ENCODE measurements at places on chromosomes 7 and 10. TPM values are rescaled to one million over a fixed set of nuclear protein-coding genes. Genes with fewer than 3 reads are reported as not detected.

DNA sequence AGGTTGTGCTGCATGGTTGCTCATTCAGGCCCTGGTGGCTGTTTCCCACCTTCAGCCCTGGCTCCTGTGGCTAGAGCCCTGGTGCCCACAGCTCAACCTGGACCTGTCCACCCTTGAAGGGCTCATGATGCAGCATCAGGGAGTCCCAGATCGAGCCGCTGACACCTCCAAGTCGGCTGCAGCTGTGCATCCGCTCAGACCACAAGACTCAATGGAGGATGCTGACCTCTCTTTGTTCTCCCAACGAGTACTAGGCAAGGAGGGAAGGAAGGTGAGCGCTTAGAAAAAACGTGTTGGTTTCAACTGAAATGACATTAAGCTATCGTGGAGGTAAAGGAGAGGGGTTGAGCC is 9.5 kb upstream of the C10orf95 start:
- no peak for DNase-seq

DNA sequence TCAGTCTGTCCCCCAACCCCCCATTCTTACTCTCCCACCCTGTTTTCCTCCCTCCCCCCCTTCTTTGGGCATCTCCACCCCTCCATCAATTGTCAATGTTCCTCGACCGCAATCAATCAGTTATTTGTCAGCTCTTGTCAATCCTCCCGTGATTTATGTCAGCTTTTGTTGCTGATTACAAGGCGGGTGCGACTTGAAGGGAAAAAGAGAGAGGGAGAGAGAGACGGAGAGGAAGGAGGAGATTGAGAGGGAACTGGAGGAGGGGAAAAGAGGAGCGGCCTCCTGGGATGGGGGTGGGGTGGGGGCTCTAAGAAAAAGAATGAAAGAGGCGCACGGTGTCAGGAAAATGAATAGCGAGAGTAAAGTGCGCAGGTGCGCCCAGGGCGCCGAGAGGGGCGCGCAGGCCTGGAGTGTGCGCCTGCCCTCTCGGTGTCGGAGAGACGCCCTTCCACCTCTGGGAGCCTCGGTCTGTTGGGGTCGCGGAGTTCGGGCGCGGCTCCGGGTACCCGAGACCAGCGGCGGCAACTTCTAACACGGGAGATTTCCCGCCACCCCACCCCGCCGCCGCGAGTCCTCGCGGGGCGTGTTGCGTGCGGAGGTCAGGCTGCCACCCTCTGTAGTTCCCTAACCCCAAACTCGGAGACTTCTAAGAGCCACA is 1.1 kb upstream of the ZNF503 start:
- DNase-seq, result peak; percentile 57

GRCh38 chr10:123766012-123766411 is 99.9 kb downstream of the GPR26 start:
- DNase-seq, result no peak

GRCh38 chr7:78780560-78780959 is 672.9 kb downstream of the MAGI2 start:
- DNase-seq, result no peak

GRCh38 chr10:35510891-35511290 is 94.2 kb upstream of the GJD4 start:
- DNase-seq, result no peak

- no peak for DNase-seq
These were observed 29.7 kb downstream of the AP3M1 start for GRCh38 chr10:74120911-74121310.

- DNase-seq, result no peak
These were observed at the start of gene CDK14 for GRCh38 chr7:90595801-90596670. CDK14 (plus strand) TSS chr7:90596321; CDS start chr7:90596628, 307 bp downstream.

- no peak for DNase-seq
These were observed 57.0 kb downstream of the DNAJC12 start for GRCh38 chr10:67780759-67781538.

- no peak for DNase-seq
These were observed 368.4 kb upstream of the SHH start for GRCh38 chr7:156180451-156181229.

- no peak for DNase-seq
These were observed 46.0 kb upstream of the PODXL start for GRCh38 chr7:131602304-131602993.

DNA sequence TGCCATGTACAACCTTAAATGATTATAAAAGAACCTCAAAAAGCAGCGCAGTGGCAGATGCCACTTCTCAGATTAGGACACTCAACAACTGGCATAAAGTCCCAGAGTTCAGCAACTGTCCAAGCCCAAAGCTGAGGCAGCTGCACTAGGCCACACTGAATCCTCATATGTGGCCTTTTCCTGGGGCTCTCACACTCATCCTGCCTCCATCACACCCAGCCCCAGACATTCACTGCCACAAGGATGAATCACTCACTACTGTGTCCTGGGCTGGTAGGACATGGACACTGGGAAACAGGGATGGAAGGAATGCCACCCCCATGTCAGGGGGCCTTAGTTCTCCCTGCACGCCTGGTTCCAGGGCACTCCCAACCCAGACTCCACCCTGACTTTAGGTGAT is 547.7 kb downstream of the TNS3 start:
- no peak for DNase-seq

GRCh38 chr10:60735244-60735643 is 43.0 kb upstream of the CDK1 start:
- DNase-seq, result no peak

GRCh38 chr10:90435296-90435695 is 422.5 kb downstream of the HTR7 start:
- DNase-seq, result no peak

- DNase-seq, result no peak
These were observed 479.0 kb downstream of the PARD3 start for GRCh38 chr10:34335960-34336690.

DNA sequence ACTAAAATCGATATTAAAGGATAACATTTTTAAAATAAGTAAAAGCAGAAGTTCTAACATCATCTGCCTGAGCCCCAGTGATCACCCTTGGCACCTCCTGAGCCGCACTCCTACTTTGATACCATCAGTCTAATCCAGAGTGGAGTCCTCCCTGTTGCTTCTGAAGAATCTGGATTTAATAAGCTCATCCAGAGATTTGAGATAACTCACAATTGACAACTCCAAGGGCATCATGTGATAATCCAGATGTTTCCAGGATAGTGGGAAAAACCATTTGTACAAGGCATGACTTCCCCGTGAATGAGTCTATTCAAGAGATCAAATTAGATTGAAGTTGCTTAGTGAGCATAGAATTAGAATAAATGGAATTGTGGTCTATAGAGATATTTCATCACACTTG is 475.8 kb upstream of the C7orf33 start:
- no peak for DNase-seq

DNA sequence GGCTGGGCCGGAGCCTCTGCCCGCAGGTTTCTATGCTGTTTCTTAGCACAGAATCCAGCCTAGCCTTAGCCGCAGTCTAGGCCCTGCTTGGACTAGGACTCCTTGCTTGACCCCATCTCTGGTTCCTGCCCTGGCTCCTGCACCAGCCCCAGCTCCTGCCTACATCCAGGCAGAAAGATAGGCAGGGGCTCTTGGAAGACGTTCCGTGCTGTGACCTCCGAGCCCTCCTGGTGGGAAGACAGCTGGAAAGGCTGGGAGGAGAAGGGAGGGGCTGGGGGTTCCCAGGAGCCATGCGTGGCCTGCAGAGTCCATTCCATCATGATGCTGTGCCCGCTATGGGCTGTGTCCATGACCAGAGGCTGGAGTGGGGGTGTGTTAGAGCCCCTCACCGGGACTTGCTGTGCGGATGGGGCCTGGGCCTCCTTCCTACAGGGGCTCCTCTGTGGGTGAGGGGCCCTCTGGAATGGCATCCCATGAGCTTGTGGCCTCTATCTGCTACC is 26.2 kb downstream of the RAMP3 start:
- no peak for DNase-seq

- DNase-seq, result no peak
These were observed 226.9 kb upstream of the CSTF2T start for GRCh38 chr10:51926337-51926736.

DNA sequence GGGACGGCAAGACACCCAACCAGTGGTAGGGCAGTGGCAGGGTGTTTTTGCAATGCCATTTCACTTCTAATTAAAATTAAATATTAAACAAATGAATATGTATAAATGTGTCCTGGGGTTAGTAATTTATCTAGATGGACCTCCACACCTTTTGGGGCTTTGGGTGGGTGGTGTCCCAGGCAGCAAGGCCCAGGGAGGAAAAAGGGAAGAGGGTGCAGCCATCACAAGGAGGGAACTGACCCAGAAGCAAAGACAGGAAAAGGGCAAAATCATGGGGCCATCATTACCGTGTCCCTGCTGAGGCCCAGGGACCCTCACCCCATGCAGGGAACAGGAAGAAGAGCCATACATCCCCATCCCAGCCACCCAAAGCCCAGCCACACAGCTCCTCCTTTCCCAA is 204.6 kb downstream of the GRID1 start:
- no peak for DNase-seq

- no peak for DNase-seq
These were observed 74.9 kb downstream of the HDAC9 start for GRCh38 chr7:18570441-18570840.

DNA sequence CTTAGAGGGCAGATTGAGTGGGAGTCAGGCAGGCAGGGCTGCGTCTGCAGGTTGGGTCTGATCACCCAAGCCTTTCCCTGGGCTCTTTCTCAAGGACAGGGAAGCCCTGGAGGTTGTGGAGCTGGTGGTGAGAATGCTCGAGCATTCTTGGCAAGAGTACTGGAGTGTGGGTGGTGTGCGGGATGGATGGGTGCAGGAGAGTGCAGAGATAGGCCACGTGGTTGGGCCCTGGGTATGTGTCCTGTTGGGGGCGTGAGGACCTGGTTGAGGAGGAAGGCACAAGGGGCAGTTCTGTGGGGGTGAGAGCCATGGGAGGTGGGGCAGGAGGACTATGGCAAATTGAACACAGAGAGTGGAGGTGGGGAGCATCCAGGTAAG is 135.9 kb downstream of the PTPN20 start:
- DNase-seq, result no peak

Gene MSMB
- not detected for total RNA-seq

Gene AKR1C1
- 1.2 TPM for total RNA-seq

Gene HDAC9
- total RNA-seq, result 84.5 TPM

Gene LIPM
- not detected for total RNA-seq

Gene ANKRD1
- total RNA-seq, result 146 TPM

Gene EPO
- not detected for total RNA-seq
